Activated T-helper 1 cell treated with Interleukin-2 at 50 U/mL for 16 hours (primary cell): ENCODE measurements at places on chromosomes 2 and 18.

DNA sequence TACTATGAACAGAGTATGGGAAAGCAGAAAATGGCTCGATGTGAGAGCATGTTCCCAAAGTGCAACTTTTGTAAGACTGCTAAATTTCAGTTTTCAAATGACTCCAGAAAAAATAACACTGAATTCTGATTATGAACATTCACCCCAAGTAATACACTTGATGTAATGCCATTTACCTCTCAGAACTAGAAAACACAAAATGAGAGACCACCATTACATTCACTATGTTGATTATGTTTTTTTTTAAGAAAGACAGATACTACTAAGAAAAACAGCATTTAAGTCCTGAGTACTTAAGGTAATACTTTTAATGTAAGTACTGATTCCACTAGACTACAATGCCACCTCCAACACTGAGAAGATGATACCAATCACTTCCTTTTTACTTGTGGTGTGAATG, 38.5 kb downstream of the SFT2D3 start:
- no peak for DNase-seq

DNA sequence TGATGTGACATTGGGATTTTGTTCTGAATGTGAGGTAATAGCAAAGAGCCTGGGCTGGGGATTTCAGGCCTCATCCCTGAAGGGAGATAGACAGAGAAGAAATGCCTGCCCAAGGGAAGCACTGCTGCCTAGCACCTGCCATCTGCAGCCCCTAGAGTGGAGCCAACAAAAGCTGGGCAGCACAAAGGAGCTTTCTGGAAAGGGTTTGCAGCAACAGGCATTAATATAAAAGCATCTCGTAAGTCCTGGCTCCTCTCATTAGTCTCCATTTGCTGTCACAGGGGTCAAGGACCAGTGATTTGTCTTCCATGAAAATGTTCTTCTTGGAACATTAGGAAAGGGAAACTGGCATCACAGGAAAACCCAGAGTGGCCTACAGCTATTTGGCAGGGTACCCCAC, 157.2 kb upstream of the SLC14A2 start:
- no peak for DNase-seq

DNA sequence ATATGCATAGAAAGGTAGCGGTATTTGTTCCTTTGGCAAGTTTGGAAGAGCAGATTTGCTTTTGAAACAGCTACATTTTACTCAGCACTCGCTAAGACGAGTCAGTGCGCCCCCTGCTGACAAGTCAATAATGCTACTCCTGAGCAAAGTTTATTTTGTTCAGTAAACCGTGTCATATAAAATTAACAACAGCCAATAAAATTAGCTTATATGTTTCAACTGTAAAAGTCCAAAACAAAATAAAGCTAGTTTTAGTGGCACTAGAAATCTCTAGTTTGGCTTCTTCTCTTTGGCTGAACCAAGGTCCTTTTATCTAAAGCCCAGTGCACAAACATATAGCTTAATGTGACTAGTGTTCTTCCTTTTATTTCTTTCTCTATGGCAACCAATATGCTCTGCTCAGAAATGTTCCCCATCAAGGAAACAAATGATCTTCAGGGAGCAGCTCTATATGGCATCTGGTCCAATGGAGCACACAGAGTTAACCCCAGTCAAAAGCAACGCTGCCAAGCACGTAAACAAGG, 4.2 kb upstream of the POU3F3 start:
- no peak for DNase-seq

- DNase-seq, result no peak
Observed at GRCh38 chr2:128043041-128043440, 15.2 kb upstream of the SAP130 start.

GRCh38 chr2:104854498-104855220, 744 bp downstream of the POU3F3 start:
- no peak for DNase-seq

DNA sequence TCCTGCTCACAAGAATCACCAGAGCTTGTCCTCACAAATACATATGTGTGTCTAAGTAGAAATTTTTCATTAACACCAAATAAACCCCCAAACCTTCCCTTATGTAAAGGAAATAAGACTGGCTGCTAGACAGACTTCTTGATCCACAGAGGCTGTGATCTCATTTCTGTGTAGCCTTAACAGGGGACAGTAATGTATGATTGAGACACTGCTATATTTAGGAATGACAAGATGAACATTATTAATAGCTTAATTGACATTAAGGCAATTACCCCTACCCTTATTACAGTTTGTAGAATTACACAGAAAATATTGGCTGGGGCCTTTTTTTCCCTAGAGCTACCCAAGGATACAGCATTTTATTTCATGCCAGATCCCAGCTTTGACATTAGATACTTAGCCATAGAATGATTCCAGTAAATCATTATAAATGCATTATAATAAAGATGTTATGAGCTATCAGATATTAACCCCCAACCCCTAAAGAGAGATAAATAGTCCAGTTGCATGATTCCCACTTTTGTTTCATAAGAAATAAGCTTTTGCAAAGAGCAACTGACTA, 392.1 kb upstream of the HNRNPA3 start:
- no peak for DNase-seq

- no peak for DNase-seq
Observed at GRCh38 chr18:68735483-68736343, 20.8 kb upstream of the TMX3 start.

- DNase-seq, result no peak
Observed at GRCh38 chr2:10136101-10136934, 13.8 kb downstream of the RRM2 start.

GRCh38 chr2:182391443-182391842, 35.4 kb downstream of the PDE1A start:
- DNase-seq, result no peak

DNA sequence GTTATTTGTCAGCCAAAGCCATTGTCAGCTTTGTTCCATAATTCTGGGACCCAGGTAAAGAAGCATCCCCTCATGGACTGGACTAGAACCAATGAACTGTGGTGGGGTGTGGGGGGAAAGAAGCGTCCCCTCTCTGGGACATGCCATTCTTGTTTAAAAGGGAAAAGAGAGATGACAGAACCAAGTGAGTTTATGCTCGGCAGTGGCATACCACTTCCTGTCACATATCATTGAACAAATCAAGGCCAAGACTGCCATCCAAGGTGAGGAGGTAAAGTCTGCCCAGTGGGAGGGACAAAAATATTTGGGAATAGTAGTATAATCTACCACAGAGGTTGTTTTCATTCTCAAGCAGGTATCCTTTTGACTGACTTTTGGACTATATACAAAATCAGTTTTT, 4.7 kb upstream of the GLS start:
- DNase-seq, result no peak

- peak; percentile 2 for DNase-seq
Observed at GRCh38 chr2:222424729-222425671, 657 bp downstream of the SGPP2 start.

DNA sequence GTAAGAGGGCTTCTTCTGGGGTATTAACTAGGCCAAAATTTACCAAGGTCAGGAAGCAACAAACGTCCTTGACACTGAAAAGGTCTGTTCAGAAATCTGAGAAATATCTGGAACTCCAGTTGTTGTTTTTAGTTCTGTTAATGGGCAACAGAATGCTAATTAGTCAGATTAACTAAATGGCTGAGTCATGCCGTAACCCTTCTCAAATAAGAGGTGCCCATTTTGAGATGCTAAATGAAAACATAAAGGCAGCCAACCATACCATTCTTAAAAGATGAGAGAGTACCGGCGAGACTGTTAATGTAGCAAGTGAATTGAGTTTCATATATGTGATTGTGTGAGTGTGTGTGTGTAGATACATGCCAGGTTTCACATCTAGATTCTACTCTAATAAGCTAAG, 147.9 kb upstream of the GAREM1 start:
- DNase-seq, result no peak

DNA sequence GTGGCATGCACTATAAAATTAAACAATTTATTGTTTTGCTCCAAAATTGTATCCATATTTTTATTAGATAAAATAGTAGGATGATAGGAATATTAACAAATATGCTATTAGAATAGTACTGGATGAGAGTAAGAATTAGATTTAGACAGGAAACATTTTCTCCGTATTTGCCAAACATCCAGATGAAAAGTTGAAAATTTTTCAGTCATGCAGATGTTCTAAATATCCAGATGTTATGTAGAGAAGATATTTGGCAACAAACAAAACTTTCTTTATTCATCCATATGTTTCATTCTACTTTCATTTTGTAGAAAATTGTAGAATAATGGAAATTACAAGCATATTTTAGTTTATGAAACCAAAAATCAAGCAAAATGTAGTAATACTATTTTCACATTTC, 45.2 kb upstream of the NEUROD1 start:
- DNase-seq, result no peak

DNA sequence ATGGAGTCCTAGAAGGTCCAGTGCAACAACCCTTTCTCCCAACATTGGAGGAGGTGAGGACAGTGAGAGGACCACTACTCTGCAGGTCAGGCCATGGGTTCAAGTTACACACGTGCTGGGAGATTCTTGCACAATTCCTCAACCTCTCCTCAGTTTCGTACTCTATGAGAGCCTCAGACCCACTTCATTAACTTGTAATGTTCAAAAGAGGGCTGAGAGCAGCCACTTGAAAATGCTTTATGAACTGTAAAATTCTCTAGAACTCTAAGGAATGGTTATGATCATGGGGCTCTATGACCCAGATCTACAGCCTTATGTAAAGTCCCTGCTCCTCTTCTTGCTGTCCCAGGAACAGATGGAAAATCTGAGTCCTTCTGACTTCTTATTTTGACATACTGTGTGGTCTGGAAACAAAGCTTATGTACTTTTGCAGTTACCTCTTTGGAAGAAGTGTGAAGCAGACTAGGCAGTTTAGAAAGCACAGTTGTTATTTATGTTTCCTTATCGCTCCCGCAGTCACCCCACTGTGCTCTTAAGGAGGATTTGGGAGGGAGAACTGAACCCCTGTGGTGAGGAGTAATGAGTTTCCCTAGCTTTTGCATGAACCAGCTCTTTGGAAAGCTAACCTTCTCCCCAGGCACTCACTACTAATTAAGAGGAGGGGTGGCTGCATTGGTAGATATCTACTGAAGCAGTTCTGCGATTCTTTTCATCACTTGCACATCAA, 296.6 kb downstream of the LRRTM1 start:
- DNase-seq, result no peak

GRCh38 chr2:79452651-79453050, 60.2 kb upstream of the CTNNA2 start:
- DNase-seq, result no peak

- DNase-seq, result no peak
Observed at GRCh38 chr2:100599566-100599965, 36.8 kb downstream of the PDCL3 start.

GRCh38 chr2:10350761-10351160, 48.1 kb downstream of the HPCAL1 start:
- no peak for DNase-seq

- DNase-seq, result no peak
Observed at GRCh38 chr2:119730671-119731177, 29.0 kb upstream of the PTPN4 start.

GRCh38 chr18:13159579-13159978, 59.0 kb upstream of the LDLRAD4 start:
- DNase-seq, result no peak

DNA sequence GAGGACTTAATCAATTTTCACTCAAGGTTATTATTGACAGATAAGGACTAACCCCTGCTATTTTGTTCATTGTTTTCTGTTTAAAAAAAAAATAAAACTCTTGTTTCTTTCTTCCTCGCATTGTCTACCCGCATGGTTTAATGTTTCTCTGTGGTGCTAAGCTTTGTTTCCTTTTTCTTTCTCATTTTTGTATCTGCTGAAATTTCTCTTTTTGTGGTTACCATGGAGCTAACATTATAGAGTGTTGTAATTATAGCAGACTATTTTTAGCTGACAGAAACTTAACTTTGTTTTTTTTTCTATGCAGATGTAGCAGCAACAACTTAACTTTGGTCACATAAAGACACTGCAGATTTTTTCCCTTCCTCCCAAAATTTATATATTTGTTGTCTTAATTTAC, 43.1 kb upstream of the CHN1 start:
- no peak for DNase-seq

GRCh38 chr2:216548901-216549331, 50.3 kb downstream of the RPL37A start:
- no peak for DNase-seq

- DNase-seq, result no peak
Observed at GRCh38 chr2:18435426-18436037, 124.9 kb downstream of the RDH14 start.

- no peak for DNase-seq
Observed at GRCh38 chr2:51528156-51528555, 496.2 kb upstream of the NRXN1 start.
